Activated naive CD4-positive, alpha-beta T cell treated with anti-CD3 and anti-CD28 coated beads, Interleukin-2, amount 50 U/mL, for 16 hours (primary cell): ENCODE measurements at places on chromosomes 16 and 17.
A peak's percentile ranks its signal among the peaks of the same experiment; 100 is the strongest.

GRCh38 chr17:43517615-43518386, 28.3 kb downstream of the ETV4 start:
- DNase-seq, result no peak

DNA sequence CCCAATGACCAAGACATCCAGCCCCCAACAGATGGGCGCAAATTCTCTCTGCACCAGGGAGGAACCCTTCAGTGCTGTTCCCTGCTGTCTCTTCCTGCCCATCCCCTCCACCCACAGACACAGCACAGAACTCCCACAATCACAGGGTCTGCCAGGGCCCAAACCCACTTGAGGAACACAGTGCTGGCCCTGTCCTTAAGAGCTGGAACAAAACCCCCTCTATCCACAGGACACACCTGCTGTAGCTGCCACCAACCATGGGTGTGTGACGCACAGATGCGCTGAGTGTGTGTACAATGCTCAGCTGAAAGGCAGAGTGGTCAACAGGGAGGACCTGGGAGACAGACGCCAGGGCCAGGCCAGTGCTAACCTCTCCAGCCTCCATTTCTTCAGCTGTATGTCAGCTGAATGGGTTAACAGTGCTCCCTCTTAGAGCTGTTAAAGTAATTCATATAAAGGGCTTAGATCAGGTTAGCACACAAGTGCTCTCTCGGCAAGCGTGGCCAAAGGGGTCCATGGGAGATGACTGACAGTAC, 62.1 kb downstream of the AMFR start:
- DNase-seq, result no peak

GRCh38 chr16:12257926-12258561, 281.5 kb downstream of the SNX29 start:
- no peak for DNase-seq

- DNase-seq, result no peak
Measured at GRCh38 chr16:46650254-46650623, 29.1 kb upstream of the SHCBP1 start.

GRCh38 chr17:18994631-18995030, 9.9 kb downstream of the FAM83G start:
- no peak for DNase-seq

DNA sequence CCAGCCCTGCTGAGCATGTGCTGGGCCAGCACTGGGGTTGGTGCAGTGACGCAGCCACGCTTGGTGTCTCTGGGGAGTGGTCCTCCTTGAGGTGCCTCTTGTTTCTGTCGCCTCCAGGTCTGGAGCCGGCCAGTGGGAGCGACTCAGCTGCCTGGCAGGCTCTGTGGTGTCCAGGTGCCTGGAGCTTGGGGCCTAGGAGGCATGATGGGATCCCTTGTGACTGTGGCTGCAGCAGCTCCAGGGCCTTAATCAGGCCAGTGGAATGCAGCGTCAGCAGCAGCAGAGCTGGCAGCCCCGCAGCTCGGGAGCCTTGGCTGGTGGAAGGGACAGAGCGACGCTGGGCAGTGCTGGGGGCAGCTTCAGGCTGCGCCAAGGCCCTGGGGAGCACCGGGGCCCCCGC, 74.7 kb upstream of the CIBAR2 start:
- no peak for DNase-seq

GRCh38 chr17:65678546-65678945, 117.1 kb upstream of the AXIN2 start:
- DNase-seq, result no peak

GRCh38 chr17:77392376-77393273, 251.9 kb downstream of the SEC14L1 start:
- DNase-seq, result no peak

DNA sequence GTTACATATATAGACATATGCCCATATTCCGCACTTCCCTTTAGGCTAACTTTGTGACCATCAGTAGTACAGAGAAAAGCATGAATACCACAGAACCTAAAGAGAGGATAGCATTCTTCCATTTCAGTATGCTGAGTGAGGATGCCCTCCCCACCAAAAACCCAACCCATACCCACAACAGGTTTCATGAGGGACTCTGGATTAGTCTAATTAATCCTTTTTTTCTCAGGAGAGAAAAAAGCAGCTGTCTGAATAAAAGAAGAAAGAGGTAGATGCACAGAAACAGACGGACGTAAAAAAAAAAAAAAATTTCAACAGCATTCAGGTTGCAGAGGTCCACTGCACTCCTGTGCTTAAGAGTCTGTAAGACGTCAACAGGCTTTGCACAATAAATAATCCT, 6.7 kb downstream of the MMD start:
- no peak for DNase-seq

- peak; percentile 26 for DNase-seq
Measured at GRCh38 chr16:69311533-69312387, 610 bp downstream of the VPS4A start.

- no peak for DNase-seq
Measured at GRCh38 chr17:2892305-2892971, 96.2 kb downstream of the RAP1GAP2 start.

GRCh38 chr16:15572329-15573001, 70.5 kb downstream of the MARF1 start:
- peak; percentile 32 for DNase-seq

GRCh38 chr17:80742091-80742490, 197.5 kb downstream of the RPTOR start:
- DNase-seq, result no peak

- DNase-seq, result no peak
Measured at GRCh38 chr16:3675601-3676130, 21.2 kb downstream of the DNASE1 start.

- DNase-seq, result no peak
Measured at GRCh38 chr17:73031472-73031871, 61.0 kb downstream of the SLC39A11 start.

DNA sequence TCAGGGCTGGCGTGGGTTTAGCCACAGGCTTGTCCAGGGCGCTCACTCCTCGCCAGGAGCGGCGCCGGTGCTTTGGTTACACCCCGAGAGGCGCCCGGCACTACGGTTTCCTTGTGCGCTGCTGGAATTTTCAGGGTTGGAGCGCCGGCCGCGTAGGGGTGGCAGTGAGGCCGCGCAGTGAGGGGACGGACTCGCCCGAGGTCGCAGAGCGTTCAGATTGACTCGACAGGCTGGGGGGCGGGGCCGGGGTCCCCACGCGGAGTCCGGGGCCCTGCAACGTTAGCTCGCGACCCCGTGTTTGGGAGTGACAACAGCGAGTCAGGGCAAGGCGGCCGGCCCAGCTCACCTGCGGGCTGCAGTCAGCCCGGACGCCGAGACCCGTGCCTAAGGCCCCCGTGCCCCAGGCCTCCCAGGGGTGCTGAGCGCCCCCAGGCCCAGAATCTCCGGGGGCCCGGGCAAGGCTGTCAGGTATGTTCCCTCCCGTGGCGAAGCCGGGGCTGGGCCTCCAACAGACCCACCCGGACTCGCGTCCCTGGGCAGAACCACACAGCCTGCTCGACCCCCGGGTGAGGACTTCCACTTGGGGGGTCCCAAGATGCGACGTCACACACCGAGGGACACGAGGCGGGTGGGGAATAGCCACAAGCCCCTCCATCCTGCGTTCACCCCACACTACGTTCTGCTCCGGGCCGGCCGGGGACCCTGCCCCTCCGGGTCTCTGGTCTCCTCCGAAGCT, 1.3 kb upstream of the ACTG1 start:
- DNase-seq, result peak; percentile 52

DNA sequence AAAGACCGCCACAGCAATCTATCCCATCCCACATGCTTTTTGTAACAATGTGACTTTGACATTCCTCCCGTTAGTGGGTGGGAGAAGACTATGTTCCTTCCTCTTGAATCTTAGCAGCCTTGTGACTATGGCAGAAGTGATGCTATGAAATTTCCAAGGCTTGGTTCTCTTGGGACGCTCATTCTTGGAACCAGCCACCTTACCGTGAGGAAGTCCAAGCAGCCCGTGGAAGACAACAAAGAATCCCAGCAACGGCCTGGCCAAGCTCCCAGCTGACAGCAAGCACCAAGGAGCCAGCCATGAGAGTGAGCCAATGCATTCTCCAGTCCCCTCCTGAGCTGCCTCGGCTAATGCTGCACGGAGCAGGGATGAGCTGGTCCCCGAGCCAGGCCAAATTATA, 62.3 kb downstream of the VPS53 start:
- no peak for DNase-seq

DNA sequence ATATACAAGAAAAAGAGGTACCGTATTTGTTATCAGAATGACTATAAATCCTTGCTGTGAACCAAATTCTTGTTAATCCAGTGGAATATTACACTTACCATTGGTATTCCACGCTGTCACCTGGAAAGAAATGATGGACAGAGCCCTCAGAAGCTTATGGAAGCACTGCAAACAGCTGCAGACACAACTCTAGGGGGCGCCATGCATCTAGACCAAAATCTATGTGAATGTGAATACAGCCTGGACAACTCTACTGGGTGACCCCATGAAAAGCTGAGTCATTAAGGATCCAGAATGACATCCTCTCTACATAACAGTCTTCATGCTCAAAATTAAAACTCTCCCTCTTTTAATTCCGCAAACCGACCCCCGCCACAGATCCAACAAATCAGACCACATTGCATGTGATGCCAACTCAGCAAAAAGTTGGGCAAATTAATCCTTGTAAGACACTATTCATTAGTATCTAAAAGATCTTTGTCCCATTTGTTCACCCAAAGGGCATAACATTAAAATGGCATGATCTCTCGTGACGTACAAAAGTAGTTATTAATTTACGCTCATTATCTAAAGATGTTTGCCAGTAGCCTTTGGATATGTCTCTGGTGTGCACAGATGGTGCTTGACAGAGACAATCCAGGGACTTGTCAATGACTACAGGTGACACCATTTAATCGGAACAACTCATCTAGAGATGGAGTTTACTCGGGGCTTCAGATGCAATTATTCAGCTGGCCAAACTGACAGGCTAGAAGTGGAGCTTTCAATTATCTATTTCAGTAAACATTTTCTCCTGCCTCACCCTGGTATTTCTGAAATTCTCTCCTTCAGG, 552.7 kb upstream of the PSMD7 start:
- DNase-seq, result no peak

DNA sequence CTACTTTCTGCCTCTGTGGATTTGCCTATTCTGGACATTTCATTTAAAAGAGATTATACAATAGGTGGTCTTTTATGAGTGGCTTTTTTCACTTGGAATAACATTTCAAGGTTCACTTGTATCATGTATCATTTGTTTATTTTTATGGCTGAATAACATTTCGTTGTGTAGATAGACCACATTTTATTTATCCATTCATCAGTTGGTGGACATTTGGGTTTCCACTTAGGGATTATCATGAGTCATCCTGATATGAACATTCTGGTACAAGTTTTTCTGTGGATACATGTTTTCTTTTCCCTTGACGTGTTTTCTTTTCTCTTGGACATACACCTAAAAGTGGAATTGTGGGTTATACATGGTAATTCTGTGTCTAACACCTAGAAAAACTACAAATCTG, 25.3 kb downstream of the PRSS54 start:
- DNase-seq, result no peak

DNA sequence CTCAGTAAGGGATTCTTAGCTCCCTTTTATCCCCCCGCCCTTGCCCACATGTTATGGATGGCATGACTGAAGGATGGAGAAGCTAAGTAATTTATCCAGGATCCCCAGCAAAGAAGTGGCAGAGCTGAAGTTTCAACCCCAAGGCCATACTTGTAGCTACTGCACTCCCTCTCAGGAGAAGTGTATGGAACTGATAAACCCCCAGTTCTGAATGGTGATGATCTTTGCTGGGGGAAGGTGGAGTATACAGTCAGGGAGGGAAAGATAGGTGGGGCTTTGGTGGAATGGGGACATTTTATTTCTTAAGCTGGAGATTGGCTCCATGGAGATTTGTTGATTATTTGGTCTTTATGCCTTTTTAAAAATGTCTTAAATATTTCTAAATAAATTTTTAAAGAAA, 58.3 kb downstream of the TNRC6C start:
- DNase-seq, result no peak

DNA sequence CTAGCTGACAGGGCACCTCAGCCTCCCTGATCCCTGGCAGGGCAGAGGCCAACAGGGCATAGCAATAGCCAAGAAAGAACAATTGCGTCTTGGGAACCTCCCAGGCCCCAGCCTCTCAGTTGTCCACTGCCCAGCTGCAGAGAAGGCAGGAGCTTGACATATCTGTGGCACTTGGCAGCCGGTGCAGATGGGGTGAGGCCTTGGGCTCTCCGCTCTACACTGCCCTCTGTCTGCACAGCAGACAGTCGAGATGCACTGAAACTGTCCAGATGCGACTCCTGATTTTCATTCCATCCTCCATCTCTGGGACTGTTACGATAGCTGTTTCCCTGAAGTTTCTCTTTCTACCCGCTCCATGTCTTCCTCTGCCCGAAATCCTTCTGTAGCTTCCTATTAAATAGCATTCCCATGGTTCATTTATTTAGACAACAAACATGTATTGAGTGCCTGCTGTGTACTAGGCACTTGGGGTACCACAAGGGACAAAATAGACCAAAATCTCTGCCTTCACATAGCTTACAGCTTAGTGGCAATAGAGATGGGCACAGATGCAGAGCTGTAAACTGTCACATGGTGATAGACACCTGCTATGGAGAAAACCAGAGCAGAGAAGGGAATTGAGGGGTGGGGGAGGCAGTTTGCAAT, 3.3 kb downstream of the POLR3E start:
- DNase-seq, result peak; percentile 45

GRCh38 chr17:67488161-67488560, 111.1 kb downstream of the PITPNC1 start:
- no peak for DNase-seq

DNA sequence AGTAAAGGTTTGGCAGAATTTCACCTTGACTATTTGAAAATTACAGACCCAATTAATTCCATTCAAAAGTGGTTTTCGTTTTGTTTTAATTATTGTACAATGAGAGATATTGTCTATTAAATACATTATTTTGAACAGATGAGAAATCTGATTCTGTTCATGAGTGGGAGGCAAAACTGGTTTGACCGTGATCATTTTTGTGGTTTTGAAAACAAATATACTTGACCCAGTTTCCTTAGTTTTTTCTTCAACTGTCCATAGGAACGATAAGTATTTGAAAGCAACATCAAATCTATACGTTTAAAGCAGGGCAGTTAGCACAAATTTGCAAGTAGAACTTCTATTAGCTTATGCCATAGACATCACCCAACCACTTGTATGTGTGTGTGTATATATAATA, 72.6 kb downstream of the CDK12 start:
- no peak for DNase-seq

GRCh38 chr16:17277981-17278381, 192.8 kb downstream of the XYLT1 start:
- DNase-seq, result no peak

- DNase-seq, result no peak
Measured at GRCh38 chr16:79991969-79992368, 391.4 kb upstream of the MAF start.
